CD4-positive, alpha-beta T cell treated with Interleukin-21 for 1 hour (primary cell): ENCODE measurements at places on chromosomes 1 and 21.
A peak's percentile ranks its signal among the peaks of the same experiment; 100 is the strongest.

DNA sequence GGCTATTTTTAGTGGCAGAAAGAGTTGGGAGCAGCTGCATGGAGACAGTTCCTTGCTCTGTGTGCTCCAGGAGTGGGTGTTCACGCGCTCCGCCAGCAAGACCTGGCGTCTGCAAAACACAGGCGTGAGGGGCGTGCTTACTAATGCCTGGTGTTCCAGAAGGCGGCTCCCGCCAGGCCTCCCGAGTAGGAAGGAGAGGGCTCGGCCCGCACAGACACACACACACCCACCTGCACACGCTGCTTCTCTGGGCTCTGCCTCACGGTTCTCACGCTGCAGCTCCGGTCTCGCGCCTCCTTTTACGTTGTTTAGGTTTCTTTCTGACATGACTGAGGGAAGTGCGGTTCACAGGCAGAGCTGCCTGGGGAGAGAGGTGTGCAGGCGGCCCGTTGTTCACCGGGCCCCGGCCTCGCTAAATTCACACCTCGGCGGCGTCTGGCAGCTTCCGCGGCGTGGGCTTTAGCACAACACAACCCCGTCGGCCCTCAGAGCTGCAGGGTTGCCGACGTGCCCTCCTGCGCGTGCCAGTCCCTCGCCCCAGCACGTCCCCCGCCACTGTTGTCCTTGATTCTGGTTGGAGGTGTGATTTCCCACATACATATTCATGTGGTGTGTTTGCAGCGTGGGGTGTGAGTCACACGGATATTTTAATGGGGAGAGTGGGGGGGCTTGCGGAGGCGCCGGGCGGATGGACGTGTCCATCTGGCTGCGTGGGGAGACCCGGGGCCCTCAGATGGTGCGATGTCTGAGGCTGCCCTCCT, 77.0 kb downstream of the SKI start:
- DNase-seq, result peak; percentile 40

- no peak for DNase-seq
Observed at GRCh38 chr1:167453123-167453522, 65.2 kb downstream of the CD247 start.

DNA sequence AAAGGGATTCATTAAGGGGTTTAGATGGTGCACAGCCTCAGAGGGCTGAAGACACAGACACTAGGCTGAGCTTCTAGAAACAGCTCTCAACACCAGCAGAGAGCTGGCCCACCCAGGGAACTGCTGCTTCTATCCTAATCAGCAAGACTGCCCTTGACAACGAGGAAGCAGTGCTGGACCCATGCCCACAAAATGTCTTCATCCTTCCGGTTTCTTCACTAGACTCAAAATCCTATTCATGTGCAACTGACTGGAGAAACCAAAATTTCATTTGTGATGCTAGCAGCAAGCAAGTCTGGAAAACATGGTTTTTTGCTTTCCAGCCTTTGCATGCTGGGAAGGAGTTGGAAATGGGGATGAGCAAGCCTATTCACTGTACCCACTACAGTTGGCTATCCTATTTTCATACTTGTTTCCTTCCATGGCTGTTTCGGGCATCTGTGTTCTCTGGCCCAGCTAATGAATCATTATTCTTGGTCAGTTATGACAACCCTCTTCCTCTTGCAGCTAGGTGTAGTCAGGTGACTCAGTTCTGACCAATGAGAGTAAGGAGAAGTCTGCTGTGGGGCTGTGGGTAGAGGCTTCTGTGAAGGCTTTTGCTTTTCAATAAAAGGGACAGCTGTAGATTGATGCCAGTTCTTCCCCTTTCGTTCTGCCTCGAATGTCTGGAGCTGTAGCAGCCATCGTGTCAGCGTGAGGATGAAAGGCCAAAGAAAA, 14.6 kb upstream of the TMEM61 start:
- DNase-seq, result peak; percentile 33

- DNase-seq, result no peak
Observed at GRCh38 chr1:63238721-63239120, 83.6 kb upstream of the FOXD3 start.
